ENCODE measurements at places on chromosomes 7 and 10. TPM values are rescaled to one million over a fixed set of nuclear protein-coding genes. Genes with fewer than 3 reads are reported as not detected.

The BAMBI gene
- not detected for total RNA-seq

The CYP3A5 gene
- 200 TPM for total RNA-seq

The TMEM196 gene
- not detected for total RNA-seq

The TCERG1L gene
- not detected for total RNA-seq

The C10orf67 gene
- total RNA-seq, result 1.2 TPM

The GTF2IRD1 gene
- 11.0 TPM for total RNA-seq

The FAM25G gene
- not detected for total RNA-seq

The PLXDC2 gene
- 10.4 TPM for total RNA-seq

The ACSM6 gene
- total RNA-seq, result not detected

The TEX47 gene
- total RNA-seq, result not detected

- DNase-seq, result no peak
These were observed 1227.6 kb downstream of the TYW1 start for GRCh38 chr7:68224041-68224741.

DNA sequence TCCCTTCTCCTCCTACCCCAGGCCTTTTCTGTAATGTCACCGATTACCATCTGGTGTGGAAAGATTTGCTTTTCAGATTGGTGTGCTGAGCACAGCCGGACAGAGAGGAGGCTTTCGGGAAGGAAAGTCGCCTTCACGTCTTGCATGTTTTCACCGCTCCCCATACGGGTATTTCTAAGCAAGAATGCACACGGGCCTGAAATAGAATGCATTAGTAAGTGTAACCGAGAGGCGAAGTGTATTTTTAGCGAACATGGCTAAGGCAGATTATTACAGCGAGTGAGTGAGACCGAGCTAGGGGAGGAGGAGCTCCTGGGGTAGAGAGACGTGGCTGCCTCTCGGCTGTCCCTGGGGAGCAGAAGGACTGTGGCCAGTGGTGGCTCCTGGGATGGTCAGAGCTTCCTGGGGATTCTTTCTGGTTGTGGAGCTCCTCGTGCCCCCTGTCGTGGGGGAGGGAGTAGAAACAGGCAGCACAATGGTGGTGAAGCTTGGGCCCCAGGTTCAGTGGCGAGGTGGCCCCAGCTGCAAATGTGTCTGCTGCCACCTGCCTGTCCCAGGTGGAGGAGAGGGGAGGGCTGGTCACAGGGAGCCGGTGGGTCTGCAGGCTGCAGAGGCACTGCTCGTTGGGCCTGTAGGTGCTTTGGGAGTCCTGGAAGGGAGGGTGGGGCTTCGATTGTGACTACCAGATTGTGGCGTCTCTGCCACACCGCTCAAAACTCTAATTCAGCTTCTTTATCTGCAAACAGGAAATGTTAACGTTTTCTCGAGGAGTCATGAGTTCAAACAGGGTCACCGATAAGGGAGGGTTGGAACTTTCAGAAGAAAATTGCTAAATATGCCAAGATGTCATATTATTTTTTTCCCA lies 135.8 kb downstream of the CAMK1D start:
- peak; percentile 34 for DNase-seq

DNA sequence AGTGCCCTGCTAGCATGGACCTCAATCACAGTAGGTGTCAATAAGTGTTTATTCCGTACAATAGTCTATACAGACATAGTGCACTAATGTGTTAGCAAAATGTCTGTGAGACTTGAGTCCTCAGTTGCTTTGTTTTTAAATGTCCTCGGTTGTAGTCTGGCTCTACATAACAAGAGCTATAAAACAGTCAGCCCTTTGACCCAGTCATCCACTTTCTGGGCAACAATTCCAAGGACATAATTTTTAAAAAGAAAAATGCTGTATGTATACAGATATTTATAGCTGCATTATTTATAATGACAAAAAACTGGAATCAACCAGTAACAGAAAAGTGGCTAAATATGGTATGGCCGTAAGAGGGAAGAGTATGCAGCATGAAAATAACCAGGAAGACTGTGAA lies 2.8 kb upstream of the PDLIM1 start:
- DNase-seq, result no peak

DNA sequence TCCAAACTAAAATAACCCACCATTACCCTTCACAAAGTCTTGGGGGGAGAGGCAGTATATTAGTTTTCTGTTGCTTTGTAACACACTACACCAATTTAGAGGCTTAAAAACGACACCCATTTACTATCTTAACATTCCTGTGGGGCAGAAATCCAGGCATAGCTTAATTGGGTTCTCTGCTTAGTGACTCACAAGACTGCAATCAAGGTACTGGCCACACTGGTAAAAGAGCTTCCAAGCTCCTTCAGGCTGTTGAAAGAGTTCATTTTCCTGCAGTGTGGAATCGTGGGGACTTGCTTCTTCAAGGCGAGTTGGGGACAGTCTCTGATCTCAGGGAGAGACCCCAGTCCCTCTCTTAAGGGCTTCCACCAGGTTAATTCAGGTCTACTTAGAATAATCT lies 139.1 kb downstream of the XPNPEP1 start:
- DNase-seq, result no peak

DNA sequence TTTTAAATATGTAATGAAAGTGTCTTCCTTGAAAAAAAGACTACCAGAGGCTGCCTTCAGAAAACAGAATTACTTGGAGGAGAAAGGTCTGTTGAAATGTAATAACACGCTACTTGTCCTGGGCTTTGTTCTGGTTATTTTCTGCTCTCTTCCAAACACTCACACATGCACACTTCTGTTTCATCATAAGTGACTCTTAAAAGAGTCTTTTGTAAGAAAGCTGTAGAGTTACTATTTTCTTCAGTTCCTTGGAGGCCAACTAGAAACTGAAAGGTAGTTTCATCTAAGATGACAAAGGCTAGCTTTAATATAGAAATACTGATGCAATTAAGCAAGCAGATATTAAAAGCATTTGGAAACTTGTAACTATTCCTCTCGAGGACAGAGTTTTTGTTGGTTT lies 39.1 kb downstream of the TASOR2 start:
- no peak for DNase-seq

DNA sequence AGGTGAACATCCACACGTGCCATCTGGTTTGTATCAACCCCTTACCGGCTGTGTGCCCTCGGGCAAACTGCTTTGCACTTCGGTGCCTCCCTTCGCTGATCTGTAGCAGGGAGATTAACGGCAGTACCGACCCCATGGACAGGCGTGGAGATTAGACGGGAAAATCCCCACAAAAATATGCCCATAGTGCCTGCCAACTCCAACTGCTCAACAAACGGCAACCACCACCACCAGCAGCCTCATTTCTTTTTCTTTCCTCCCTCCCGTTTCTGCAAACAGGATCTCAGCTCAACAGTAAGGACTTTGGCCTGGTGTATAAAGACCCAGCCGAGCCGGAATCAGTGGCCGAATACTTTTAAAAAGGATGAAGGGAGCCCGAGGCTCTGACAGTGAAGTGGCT lies 31.0 kb downstream of the CHST15 start:
- no peak for DNase-seq

DNA sequence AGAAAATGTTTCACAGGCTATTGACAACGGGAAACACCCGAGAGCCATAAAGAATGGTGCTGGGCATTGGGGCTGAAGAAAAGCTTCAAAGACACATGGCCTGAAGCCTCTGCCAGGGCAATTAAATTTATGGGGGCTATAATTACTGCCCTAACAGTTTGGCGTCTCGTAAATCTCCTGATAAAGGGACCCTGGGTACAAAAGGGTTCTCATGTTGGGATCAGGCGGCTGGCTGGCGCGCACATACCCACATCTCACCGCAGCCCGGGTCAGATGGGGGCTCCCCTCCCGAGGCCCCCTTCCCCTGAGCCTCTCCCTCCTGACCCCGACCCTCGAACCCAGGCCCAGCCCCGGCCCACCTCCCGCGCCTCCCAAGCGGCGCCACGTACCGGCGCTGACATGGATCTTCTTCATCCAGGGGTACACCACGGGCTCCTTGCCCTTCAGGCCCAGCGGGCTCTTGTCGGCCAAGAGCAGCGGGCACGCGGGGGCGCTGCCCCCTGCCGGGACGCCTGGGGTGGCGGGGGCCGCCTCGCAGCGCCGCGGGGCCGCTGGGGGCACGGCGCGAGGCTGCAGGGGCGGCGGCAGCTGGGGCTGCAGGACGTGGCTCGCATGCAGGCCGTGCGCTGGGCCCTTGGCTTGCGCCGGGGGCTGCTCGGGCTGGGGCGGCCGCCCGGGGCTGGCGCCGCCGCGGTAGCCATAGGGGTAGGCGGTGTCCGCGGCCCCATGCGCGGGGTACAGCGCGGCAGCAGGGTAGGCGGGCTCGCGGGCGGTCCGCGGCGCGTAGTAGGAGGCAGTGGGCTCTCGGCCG lies 623 bp downstream of the HOXA4 start:
- peak; percentile 72 for DNase-seq

DNA sequence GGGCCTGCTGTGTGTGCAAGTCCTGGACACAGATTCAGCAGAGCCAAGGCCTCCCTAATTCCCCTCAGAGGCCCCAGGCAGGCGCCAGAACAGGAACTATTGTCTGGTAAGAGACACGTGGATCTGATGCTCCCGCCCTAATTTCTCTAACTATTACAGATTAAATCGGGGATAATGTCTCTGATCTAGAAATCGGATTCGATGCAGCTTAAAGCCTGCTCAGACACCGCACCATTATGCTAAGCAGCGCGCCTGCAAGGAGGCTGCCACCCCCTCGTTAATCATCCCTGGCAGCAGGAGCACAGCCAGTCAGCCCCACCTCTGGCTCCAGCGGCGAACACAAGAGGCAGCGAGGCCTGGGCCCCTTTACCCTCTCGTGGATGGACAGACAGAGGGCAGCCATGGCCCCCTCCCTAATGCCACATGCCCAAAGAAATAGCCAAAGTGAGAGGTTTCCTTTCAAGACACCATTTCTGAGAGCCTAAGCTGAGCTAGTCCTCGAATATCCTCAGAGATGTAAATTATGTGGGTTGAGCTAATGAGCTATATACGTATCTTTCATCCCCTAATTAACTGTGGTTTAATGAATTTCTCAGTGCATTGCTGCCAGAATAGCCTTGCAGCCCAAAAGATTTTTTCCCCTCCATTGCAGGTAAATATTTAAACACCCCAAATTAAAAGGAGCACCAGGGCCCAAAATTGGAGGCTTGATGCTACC lies 122.1 kb downstream of the GRID1 start:
- no peak for DNase-seq

DNA sequence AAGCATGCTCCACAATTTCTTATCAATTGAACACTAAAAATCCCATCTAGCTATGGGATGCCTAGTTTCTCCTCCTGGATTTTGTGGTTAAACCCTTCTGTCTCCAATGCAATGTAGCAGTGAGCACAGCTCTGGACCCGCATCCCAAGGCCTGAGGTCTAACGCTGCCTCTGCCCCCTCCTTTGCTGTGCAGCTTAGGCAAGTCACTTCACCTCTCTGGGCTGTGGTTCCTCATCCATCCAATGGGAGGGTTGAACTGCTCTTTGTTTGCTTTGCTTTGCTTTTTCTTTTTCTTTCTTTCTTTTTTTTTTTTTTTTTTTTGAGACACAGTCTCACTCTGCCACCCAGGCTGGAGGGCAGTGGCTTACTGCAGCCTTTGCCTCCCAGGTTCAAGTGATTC lies 69.2 kb downstream of the PARP12 start:
- DNase-seq, result no peak
